ENCODE measurements at places on chromosomes 4 and X.

- DNase-seq, result no peak
- H3K27me3 ChIP-seq, result no peaks in the 10 kb centered on the region
- no peak overlapping the region for H3K27ac ChIP-seq
- no peak overlapping the region for H3K4me3 ChIP-seq
Observed at GRCh38 chr4:189121336-189121735, 819.3 kb upstream of the FRG1 start.

- DNase-seq, result no peak
- no peak overlapping the region for H3K27ac ChIP-seq
- H3K4me3 ChIP-seq, result no peak overlapping the region
- peaks cover 16% of the 10 kb centered on the region for H3K36me3 ChIP-seq
- peaks cover 1% of the 10 kb centered on the region for H3K4me1 ChIP-seq
Observed at GRCh38 chr4:53039741-53040458, 177.8 kb downstream of the RASL11B start.

- peaks cover 6% of the 10 kb centered on the region for H3K27me3 ChIP-seq
- H3K4me1 ChIP-seq, result peaks cover 11% of the 10 kb centered on the region
- no peaks in the 10 kb centered on the region for H3K36me3 ChIP-seq
- no peak overlapping the region for H3K27ac ChIP-seq
- no peak for DNase-seq
Observed at GRCh38 chr4:140254651-140255299, 100.8 kb upstream of the MAML3 start.

DNA sequence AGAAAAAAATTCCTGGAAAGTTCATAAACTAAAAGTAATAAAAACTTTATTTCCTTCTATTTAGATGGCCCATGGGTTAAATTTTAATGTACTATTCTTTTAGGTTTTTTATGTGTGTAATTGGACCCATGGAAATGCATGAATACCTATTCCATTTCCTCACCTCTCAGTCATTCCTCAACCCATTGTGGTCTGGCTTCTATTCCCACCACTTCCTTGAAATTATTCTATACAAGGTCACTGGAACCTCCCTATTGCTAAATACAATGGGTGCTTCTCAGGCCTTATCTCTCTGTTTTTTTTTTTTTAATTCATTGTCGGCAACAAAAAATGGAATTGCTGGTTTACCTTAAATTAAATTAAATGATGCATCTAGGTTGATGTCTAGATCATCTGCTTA, 17.2 kb downstream of the SLC39A8 start:
- no peak overlapping the region for H3K4me3 ChIP-seq
- H3K27ac ChIP-seq, result no peak overlapping the region
- H3K27me3 ChIP-seq, result no peaks in the 10 kb centered on the region
- peaks cover 26% of the 10 kb centered on the region for H3K4me1 ChIP-seq
- no peak for DNase-seq
- no peaks in the 10 kb centered on the region for H3K36me3 ChIP-seq

DNA sequence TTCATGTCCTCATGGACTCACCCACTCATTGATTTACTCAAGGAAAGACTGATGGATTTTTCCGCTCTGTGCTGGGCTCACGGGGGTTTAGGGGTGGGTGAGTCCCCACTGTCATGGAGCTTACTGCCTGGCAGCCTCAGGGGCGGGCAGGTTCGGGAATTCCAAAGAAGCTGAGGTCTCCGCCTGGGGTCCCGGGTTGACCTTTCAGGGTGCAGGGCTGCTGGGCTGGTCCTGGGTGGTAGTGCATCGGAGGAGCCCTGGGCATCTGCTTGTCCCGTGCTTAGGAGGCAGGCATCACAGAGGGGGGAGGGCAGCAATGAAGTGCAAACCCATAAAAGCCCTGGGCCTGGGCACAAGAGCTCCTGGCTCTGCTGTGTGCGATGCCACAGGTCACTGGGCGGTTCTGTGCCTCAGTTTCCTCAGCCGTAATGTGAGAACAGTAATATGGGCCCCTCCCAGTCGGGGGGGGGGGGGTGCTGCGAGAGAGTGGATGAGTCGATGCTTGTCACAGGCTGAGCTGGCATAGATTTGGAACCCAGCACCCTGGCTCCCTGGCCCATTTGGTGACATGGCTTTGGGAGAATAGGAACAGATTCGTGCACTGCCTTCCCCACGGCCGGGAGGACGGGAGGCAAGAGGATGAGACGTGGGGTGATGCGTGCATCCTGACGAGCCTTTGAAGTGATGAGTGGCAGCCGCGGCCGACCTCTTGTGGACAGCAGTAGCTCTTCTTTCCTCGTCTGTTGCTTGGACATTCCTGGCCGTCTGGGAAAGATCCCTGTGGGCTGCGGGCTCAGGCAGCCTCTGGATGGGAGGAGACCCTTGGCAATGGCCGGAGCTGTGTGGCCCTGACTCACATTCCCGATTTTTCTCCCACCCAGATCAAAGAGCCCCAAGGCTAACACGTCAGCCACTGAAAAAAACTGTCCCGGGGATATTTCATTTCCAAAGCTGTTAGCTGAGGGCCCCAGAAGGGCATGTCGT, 42.0 kb downstream of the PSAPL1 start:
- H3K4me1 ChIP-seq, result no peaks in the 10 kb centered on the region
- no peak overlapping the region for H3K27ac ChIP-seq
- no peak for DNase-seq
- H3K4me3 ChIP-seq, result no peak overlapping the region
- peaks cover 2% of the 10 kb centered on the region for H3K27me3 ChIP-seq

DNA sequence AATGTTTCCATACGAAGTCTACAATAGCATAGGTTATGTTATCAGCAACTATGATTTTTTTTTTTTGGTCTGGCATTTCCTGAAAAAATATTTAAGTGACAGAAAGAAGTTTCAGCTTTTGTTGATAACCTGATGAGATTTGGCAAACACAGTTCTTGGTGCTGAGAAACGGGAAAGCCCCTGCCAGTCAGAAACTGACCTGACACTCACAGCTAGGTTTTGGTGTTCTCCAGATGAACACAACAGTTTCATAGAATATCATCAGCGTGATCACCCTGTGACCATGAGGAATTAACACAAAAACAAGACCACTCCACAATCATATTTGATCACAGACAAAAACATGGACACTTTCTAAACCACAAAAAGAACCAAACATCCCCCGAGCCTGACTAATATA, 152.5 kb upstream of the DCAF8L1 start:
- no peaks in the 10 kb centered on the region for H3K4me1 ChIP-seq
- no peak overlapping the region for H3K4me3 ChIP-seq
- no peak overlapping the region for H3K27ac ChIP-seq
- no peaks in the 10 kb centered on the region for H3K27me3 ChIP-seq

GRCh38 chr4:44071959-44072955, 376.4 kb downstream of the KCTD8 start:
- no peaks in the 10 kb centered on the region for H3K36me3 ChIP-seq
- H3K4me1 ChIP-seq, result no peaks in the 10 kb centered on the region
- no peak for DNase-seq

DNA sequence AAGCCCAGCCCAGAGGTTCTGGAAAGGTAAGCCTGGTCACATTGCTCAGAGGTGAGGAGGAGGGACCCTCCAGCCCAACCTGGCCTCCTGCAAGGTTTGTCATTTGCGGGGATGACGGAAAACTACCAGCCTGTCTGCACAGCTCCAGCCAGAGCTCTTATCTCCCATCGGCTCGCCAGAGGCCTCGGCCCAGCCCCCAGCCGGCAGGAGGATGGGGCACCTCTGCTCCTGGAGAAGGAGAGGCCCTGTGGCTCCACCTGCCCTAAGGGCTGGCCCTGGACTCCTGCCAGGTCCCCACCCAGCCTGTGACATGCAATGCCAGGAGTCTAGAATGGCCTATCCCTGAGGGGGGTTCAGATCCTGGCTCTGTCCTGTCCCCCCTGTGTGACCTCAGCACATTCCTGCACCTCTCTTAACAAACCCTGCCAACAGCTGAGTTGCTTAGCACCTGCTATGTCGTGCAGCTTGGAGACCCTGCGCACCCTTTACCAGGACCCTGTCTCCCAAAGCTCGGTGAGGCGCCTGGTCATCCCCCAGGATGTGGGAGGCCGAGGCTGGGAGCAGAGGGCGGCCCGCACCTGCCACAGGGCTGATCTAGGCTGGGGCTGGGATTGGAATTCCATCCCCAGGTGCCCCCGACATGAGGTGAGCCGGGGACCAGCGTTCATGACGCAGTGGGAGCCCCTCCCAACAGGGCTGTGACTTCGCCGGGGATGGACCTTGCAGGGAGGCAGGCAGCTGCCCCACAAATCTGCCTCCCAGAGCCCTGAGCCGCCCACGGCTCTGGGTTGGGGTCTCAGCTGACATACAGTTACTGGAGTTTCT, 14.4 kb downstream of the ADRA2C start:
- no peak for DNase-seq
- no peak overlapping the region for H3K4me3 ChIP-seq
- H3K27ac ChIP-seq, result no peak overlapping the region
- H3K27me3 ChIP-seq, result no peaks in the 10 kb centered on the region
- H3K36me3 ChIP-seq, result no peaks in the 10 kb centered on the region

DNA sequence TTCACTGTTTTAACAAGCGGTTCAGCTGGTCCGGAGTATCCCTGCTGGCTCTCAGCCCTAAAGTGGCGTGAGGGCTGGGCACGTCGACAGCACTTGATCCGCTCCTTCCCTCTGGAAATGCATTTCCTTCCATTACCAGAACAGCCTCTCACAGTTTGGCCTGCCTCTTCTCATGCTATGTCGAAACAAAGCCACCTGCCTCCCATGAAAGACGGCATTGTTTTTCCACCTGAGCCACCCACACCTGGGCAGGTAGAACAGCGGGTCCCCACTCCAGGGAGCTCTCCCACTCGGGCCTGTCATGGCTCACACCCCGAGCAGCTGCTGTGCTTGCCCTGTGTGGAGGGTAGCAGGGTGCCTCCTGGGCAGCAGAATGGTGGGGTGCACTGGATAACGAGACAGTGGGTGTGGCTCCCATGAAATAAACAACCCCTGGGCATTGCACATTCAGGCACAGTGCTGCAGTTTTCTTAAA, 86.2 kb downstream of the FHDC1 start:
- H3K36me3 ChIP-seq, result no peaks in the 10 kb centered on the region
- H3K27ac ChIP-seq, result no peak overlapping the region
- H3K4me3 ChIP-seq, result no peak overlapping the region
- H3K27me3 ChIP-seq, result no peaks in the 10 kb centered on the region
- no peak for DNase-seq
- peaks cover 8% of the 10 kb centered on the region for H3K4me1 ChIP-seq

GRCh38 chr4:30525662-30526315, 194.4 kb upstream of the PCDH7 start:
- H3K4me1 ChIP-seq, result no peaks in the 10 kb centered on the region
- H3K27me3 ChIP-seq, result no peaks in the 10 kb centered on the region
- no peaks in the 10 kb centered on the region for H3K36me3 ChIP-seq
- H3K4me3 ChIP-seq, result no peak overlapping the region
- H3K27ac ChIP-seq, result no peak overlapping the region

All from activated naive CD4-positive, alpha-beta T cell treated with anti-CD3 and anti-CD28 coated beads for 36 hours (primary cell).